Tibial nerve (tissue), 4 donors: ENCODE measurements at places on chromosomes 3 and 15. TPM values are rescaled to one million over a fixed set of nuclear protein-coding genes. Genes with fewer than 3 reads are reported as not detected.

DNA sequence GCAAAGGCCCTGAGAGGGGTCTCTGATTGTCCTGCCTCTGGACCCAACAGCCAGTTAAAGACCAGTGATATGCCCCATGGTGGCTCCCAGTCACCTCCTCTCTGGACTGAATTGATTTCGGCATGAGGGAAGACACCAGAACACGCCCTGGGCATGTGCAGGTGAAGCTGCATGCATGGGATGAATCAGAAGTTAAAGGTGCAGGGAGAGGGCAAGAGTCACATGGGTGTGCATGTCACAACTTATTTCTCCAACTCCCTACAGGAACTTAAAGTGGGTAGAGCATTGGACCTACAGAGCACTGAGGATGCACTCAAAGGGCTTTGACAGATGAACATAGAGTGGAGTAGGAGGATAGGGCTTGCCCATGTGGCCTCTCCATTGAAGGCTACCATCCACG, 16.9 kb upstream of the RHCG start:
- DNase-seq, result no peak
- H3K4me1 ChIP-seq, result no peaks in the 10 kb centered on the region
- H3K27me3 ChIP-seq, result no peaks in the 10 kb centered on the region
- no peak overlapping the region for H3K27ac ChIP-seq

- no peak for DNase-seq
- peaks cover 3% of the 10 kb centered on the region for H3K4me1 ChIP-seq
- H3K36me3 ChIP-seq, result no peaks in the 10 kb centered on the region
- H3K27me3 ChIP-seq, result no peaks in the 10 kb centered on the region
Observed at GRCh38 chr3:65945953-65946352, 92.8 kb downstream of the MAGI1 start.

DNA sequence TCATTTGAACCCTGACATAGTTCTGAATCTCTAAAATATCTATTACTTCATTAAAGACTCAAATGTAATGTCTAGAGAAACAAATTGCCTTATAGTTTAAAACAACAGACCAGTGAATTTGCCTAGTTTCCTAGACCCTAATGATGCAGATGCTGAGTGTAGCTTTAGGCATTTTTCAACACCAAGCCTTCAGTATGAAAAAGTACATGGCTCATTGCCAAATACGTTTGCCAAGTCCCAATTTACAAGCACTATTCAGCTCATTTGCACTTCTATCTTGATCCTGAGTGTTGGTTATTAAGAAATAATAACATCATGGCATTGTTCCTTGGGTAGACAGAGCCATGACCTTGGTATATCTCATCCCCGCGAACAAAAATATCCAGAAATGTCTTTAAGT, 46.8 kb downstream of the EOMES start:
- H3K27ac ChIP-seq, result no peak overlapping the region
- DNase-seq, result no peak
- no peaks in the 10 kb centered on the region for H3K36me3 ChIP-seq
- H3K27me3 ChIP-seq, result no peaks in the 10 kb centered on the region
- H3K4me1 ChIP-seq, result no peaks in the 10 kb centered on the region

Gene MEGF11
- total RNA-seq, result 5.1 TPM

- no peak overlapping the region for H3K27ac ChIP-seq
- no peaks in the 10 kb centered on the region for H3K36me3 ChIP-seq
- no peaks in the 10 kb centered on the region for H3K27me3 ChIP-seq
Observed at GRCh38 chr15:99842071-99842470, 108.8 kb upstream of the LYSMD4 start.

DNA sequence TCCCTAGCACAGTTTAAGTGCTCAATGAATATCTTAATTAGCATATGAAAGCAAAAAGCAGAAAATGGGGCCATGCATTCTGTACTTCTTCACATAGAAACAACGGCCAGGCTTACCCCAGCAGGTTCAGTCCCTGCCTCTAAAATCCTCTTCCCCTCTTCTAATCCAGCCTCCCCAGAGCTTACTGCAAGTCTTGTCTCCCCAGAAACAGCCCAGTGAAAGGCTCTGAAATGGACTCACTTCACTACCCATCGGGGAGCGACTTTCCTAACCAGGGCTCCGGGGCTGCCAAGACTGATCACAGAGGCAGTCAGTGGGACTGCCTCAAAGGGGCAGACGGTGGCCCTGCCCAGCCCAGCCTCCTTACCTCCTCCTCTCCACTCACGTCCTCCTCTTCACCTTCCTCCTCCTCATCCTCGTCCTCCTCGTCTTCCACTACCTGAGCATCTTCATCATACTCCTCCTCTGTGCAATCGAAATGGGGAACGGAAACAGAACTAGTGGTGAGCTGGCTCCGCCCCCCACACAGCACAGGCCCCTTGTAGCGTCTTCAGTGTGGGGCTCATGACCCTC, 38.0 kb downstream of the ANP32A start:
- H3K4me1 ChIP-seq, result peaks cover 8% of the 10 kb centered on the region
- H3K27ac ChIP-seq, result peak overlapping the region; percentile 41
- H3K36me3 ChIP-seq, result peaks cover 77% of the 10 kb centered on the region
- no peak overlapping the region for H3K4me3 ChIP-seq

Gene CPN2
- total RNA-seq, result not detected
